ENCODE measurements at places on chromosomes 12 and 14.

DNA sequence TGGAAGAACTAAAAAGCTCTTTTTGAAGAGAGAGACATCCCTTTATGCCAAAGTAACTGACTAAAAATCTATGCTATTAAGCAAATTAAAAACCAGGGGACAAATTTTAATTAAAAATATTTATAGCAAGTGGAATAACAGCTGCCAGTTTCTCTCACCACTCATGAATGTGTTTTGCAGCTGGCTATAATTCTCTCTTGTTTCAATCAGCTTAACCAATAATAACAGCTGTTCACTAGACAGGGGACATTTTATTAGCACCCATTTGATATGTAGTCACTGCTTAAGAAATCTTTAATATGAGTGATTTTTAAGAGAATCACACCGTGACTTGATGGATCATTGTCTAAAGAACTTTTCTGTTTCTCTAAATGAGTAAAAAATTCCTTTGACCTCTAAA lies 34.2 kb upstream of the KRR1 start:
- DNase-seq: no peak

DNA sequence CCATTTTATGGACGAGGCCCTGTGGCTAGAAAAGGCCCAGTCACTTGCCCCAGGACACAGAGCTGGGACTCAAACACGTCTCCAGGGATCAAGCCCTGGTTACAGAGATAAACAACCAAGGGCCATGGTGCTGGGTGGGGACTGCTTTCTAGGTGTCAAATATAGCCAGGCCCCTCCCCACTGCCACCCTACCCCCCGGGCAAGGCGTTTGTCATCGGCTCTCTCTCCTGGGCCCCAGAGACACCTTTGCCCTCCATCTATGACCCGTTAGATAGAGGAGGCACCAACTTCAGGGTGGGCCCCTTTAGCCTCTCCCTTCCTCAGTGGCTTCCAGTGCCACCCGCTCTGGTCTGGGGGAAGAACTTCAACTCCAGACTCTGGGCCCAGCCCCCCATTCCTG lies 18.0 kb downstream of the LTBP2 start:
- no peak for DNase-seq

- no peak for DNase-seq
Observed at GRCh38 chr12:29781188-29781587, 2.6 kb downstream of the TMTC1 start.

DNA sequence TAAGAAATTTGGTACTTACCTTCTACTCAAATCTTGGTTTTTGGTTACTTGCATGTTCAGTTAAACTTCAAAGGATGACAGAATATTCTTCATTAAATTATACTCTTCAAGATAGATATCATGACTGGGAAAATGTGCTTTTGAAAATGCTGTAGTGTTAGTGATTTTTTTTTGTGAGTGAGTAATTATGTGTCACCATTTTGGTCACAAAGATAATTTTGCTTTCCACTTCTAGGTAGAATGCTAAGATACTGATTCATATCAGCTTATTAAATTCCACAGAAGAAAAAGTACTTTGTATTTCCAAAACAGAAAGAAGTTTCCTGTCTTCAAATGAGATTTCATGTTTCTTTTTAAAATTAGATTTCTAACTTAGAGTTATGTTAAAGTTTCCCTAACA lies 61.2 kb downstream of the ATXN7L3B start:
- no peak for DNase-seq

All from NCI-H1930 (cell line).